ENCODE measurements at places on chromosomes 2 and 18.

DNA sequence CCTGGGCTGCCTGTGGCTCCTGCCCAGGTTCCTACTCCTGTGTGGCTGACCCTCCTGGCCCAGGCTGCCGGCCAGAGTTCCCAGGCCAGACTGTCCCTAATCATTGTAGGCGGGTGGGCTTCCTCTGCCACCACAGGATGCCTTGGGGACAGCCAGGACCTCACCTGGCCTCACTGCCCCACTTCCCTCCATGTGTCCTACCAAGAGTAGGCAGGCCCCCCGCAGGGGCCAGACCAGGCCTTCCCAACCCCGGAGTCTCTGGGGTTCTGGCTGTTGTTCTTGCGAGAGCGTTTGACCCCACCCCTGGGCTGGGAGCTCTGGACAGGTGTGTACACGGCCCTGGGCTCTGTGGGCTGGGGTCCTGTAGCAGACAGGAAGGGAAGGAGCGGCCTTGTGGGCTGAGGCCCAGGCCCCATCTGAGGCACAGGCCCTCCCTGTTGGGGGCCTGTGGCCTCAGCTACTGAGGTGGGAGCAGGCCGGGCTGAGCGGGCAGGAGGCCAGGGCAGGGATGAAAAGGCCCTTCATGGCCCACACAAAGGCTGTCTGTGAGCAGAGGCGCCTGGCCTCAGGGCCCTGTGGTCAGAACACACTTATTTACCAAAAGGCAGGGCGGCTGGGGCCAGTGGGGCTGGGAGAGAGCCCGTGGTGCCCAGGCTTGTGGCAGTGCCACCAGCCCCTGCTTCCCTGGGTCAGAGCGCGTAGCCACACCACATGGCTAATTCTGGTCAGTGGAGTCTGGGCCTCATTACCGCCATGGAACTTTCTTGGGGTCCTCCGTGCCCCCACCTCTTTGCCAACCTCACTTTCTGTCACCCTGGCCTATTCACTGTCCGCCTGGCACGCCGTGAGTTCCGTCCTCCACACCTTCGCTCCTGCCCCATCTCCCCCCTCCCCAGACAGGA lies 2.0 kb downstream of the SNORC start:
- no peak for DNase-seq

GRCh38 chr2:220293966-220294365 lies 666.5 kb downstream of the SLC4A3 start:
- DNase-seq = no peak

DNA sequence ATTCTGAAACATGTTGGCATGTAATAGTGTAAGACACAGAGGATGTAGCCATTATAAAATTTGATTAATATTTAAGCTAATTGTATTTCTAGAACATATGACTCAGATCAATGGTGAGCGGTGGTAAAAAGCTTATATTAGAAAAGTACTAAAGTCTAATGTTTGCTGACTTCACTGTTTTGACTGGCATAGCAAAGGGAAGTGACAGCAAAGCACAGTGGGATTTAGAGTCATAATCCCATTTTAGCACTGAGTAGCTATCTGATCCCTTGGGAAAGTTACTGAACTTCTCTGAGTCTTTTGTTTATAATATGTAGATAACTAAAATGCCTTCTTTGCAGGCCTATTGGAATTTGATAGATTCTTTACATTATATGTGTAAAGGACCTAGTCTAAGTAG lies 60.4 kb downstream of the KIAA1328 start:
- DNase-seq = no peak

DNA sequence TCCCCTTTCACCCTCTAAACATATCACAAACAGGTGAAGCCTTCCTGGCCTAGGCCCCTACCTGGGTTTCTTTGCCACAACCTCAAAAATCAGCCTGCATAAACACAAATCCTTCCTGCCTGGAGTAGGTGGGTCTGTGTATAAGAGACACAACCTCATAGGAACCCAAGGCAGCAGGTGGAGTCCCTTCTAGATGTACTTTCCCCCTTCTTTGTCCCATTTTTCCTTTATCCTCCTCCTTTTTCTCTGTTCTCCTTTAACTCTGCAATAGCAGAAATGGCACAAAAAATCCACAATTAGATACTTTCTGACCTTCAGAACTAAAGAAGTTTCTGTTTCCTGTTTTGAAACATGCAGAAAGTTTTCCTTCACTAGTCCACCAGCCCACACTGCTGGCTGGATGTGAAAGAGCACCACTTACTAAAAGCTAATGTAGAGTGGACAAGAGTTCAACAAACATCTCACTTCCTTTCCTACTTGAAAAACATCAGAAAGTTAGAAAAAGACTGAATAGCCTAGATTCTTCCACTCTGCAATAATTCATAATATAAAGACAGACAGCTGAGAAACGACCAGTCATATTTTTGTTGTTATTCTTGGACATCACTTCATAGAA lies 11.2 kb downstream of the SLC40A1 start:
- DNase-seq = no peak

- DNase-seq = no peak
Measured at GRCh38 chr18:35408843-35409261, 31.7 kb upstream of the ZNF396 start.

DNA sequence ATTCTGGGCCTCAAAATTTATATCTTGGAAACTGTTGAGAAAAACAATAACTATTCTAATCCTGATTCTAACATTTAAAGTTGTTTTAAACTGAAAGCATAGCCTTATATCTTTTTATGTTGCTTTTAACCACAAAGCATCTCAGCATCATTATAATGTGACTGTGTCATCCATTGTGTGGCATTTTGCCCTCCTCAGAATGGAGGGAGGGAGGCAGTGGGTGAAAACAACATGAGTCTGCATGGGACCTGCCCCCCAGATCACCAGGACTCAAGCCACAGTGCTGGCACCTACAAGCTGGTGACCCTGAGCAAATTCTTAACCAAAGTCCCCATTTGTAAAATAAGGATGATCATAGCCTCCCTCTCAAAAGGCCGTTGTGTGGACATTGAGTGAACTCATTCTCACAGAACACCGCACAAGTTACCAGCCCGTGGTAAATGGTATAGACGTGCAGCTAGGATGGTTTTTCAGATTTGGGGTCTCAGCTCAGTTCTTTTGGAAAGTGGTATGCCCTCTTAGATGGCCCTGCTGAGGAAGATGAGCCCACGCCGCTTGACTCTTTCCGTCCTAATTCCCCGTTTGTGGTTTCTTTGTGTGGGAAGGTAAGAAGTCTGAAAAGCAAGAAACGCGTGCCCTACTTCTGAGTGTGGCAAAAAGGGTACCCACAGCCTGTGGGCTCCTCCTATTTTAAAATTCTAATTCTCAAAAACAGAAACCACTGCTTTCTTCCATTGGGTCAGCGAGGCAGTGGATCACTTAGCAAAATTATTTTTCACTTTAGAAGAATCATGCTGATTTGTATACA lies 305.0 kb upstream of the ID2 start:
- DNase-seq = no peak

GRCh38 chr2:69683170-69683971 lies 39.8 kb upstream of the AAK1 start:
- DNase-seq = no peak

DNA sequence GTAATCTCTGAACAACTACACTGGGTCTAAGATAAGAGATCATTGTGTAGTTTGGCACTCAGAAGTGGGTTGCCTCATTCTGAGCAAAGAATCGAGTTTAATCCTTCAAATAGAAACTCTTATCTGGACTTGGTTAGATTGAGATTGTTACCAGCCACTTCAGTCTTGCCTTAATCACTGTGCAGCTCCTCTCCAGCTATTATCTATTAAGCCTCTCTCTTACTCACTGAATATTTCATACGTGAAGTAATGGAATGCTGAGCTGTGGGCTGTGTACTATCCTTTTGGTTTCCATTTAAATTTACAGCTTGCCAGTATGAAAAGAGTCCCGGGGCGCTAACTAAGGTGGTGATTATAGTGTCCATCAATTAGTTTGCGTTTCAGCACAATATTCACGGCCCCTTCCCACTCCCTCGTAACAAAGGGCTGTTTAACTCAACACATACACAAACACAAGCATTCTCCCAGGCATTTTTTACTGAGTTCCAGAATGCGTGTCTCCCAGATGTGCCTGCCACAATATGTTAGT lies 65.7 kb upstream of the NCKAP5 start:
- DNase-seq = no peak

DNA sequence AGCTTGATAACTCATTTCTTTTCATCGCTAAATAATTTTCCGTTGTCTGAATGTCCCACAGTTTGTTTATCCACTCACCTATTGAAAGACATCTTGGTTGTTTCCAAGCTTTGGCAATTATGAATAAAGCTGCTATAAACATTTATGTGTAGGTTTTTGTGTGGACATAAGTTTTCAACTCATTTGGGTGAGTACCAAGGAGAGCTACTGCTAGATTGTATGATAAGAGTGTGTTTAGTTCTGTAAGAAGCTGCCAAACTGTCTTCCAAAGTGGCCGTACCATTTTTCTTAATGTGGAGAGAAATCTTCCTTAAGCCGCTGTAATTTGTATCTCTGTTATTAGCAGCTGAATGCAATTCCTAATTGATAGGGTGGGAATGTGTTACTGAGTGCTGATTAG lies 11.4 kb upstream of the CTIF start:
- DNase-seq = no peak

DNA sequence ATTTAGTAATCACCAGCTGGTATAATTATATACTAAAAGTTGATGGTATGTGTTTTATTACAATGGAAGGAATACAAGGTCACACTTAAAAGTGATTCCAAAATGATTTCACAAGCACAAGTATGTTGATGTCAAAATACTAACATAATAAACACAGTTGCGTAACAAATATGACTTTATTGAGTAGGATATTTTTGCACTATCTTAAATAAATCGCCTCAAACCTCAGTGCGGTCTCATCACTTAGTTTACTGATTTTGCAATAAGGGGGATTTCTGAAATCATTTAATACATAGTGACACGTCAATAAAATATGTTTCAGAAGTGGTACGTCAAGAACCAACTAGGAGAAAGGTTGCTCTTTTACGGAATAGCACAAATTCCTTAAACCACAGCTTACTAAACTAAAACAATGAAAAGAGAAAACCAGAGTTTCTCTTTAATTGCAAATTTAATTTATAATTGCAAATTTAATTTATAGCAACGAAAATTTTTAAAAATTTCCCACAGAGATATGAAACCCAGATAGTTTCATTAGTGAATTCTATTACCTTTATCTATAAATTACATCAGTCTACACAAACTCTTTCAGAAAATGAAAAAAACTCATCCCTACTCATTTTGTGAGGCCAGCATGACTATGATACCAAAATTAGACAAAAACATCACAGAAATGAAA lies 304.0 kb upstream of the REG3G start:
- DNase-seq = no peak

DNA sequence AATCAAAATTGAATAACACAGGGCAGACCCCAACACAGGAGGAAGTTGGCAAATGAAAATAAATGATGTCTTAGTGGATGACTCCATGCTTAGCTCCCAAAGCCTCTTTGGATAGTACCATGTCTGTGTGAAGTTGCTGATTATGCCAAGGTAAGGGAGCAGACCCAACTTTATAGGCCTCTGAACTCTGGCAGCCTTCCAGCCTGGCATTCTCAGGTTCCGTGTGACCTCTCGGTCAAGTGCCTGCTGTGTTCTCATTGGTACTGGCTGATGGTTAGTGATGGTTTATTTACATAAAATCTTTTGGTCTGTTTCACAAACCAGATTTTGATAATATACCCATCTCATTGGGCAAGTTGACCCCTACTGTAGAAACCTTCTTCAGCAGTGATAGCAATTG lies 112.2 kb upstream of the TTC39C start:
- DNase-seq = peak; percentile 55

DNA sequence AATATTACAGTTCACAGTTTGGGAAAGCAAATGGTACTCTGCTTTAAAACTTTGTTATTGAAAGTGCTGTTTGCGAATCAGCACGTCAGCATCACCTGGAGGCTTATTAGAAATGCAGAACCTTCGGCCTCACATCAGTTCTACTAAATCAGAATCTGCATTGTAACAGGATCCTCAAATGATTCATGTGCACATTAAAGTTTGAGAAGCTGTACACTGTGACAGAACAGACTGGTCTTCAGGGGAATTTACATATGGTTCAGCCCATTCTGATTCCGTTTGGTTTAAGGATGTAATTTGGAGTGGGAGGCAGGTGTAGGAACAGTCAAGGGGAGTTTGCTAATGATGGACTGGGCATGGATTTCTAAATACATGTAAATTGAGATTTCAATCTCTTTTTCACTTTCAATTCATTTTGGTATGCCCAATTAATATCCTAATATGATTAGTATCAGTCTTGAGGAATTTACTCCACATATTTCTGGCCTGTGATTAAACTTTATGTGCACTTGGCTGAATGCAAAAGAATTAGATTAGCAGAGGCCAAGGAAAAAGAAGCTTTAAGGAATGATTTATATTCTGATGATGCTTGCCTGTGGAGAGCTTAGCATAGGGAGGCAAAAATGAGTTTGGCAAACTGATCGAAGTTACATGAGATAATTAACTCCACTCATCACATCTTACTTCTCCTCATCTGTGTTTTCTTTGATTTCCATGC lies 248.8 kb downstream of the XIRP2 start:
- no peak for DNase-seq

GRCh38 chr2:68739595-68740399 lies 5.2 kb downstream of the ARHGAP25 start:
- no peak for DNase-seq

DNA sequence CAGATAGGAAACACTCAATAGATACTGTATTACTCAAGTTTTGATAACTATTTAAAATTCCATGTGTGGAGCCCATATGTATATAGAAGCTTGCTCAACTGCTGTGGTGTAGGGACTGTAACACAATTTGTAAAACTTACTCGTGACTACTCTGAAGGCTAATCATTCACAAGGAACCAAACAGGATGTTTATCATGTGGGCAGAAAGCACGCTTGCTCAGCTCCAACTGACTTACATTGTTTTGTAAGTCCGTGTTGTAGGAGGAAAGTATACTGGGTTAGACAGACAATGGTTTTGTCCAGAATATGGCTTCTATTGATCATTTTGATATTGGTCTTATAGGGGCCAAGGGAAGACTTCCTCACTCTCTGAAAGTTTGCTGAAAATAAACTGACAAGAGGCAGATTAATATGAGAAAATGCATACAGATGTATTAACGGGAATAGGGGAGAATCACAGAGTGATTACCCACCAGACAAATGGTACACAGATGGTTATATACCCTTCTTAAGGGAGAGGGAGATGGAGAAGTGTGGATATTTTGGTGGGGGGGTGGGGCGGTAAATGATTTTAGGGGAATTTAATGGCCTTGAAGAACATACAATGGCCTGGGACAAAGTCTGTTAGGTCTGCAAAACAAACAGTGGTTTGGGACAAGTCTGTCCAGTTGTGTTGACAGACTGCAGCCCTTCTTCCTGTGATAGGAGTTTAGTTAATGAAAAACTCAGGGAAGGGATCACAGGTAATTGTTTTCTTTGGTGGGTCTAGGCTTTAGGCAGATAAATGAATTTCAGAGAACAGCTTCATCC lies 259.3 kb upstream of the SP5 start:
- DNase-seq = no peak

- no peak for DNase-seq
Measured at GRCh38 chr2:150674283-150674682, 186.8 kb upstream of the RND3 start.
